Transverse colon (tissue), 4 donors: ENCODE measurements at places on chromosomes 3 and 15. TPM values are rescaled to one million over a fixed set of nuclear protein-coding genes. Genes with fewer than 3 reads are reported as not detected.

ITIH1 gene
- total RNA-seq: not detected

PRICKLE2 gene
- total RNA-seq: 20.2 TPM

DNA sequence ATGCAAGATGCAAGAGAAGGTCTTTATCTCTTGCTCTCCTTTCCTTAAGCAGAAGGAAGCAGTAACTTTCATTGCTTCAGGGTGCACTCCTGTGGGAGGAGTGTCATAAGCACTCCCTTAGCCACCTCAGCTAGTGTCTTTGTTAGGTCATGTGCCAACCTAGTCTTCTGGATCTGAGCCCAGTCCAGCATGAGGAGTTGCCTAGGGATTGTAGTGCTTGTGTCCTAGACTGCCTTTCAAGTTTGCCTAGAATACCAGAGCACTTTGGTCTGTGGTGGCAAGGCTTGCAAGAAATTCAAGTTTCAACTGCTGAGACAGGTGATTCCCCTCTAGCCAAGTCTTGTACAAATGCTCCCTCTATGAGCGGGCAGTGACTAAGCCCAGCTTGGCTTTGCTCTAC is 633.6 kb downstream of the ZNF385D start:
- no peak for DNase-seq

CP gene
- total RNA-seq: not detected

TMCO5A gene
- total RNA-seq: 0.14 TPM

GPR160 gene
- total RNA-seq: 93.5 TPM

CSTA gene
- total RNA-seq: not detected

DNA sequence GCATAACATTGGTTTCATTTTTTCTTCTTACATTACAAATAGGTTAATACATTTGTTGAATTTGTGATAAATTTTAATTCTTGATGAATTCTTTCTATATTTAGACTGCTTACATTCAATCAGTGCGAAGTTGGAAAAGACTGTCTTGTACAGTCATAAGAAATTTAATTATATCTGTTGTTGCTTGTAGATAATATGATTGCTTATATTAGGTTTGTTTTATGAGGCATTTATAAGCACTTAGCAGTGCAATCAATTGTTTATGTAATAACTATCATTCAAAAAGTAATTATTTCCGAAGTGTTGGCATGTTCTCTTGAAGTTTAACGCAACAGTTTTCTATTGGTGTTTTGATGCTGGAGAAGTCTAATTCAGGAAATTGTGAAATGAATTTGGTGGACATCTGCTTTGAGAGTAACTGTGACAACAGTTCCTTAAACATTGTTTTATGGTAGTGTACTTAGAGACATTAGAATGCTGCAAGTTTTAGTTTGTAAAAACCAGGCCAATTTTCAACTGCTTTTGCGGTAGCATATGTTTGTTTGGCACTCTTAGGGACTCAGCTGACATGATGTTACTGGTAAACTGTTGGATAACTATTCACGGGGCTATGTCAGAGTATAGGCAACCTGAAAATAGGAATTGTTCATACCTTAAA is 99.7 kb downstream of the NAALADL2 start:
- DNase-seq: no peak

DNA sequence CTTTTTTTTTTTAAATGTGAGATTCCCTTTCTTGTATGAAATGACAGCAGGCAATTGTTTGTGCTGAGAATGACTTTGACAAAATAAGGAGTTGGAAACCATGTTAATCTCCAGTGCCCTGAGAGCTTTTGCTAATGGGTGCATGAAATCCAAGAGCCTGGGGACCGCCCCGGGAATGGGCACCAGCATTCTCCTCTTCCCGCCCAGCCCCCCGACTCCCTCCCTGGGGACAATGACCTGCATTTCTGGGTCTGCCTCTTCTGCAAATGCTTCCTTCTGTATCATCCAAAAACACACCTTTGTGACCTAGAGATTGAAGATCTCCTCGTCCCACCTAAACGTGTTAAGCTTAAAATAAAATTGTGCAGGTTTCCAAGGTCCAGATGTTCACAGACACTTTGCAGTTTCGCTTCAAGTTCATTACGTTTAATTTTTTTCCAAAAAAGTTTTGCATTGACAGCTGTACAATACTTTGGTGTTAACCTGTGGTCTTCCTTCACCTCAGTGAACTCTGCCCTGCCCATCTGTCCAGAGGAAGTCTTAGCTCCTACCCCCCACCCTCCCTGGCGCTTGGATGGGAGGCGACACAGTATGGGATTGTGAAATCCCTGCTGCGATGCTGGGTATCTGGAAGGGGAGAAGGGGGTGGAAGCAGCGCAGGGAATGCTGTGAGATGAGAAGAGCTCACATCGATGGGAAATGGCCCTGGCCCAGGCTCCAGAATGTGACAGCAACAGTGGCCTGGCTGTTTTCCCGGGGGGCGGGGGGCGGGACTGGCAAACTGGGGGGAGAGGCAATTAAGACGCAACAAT is 50.1 kb downstream of the TLE3 start:
- peak; percentile 43 for DNase-seq

DNA sequence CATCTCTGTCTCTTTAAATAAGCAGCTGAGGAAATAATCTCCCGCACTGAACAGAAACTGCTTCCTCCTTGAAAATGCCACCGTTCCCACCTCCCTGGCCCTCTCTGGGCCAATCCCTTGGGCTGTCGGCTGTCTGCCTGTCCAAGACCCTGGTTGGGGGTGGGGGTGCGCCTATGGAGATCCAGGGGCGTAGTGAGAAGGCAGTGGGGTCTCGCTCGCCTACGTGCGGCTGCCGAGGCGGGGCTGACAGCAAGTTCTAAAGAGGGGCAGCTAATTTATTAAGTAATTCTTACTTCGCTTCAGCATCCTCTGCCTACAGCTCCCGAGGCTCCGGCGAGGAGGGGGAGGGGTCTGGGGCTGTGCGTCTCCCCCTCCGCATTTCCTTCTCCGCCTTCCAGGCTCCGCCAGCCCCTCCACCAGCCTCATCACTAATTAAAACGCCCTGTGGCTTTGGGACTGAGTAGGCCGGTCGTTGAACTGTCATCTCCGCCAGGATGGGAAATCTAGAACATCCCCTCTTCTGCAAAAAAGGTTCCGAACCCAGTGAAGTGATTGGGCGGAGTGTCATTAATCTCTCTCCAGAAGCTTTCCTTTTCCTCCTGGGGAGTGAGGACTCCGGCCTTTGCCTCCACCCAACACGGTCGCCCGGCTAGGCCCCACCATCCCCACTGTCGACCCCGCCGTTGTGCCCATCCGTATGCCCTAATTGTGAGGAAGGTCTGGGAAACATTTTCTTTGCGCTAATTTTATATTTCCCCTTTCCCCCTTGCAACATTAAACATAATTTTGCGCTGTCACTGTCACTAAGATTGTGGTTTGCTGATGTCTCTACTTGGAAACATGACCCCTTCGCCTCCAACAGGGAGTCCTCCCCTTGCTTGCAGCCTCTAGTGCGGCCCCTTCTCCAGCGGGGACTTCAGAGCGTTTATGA is 16.9 kb downstream of the NR2F2 start:
- no peak for DNase-seq

GRCh38 chr15:36977659-36978058 is 122.7 kb downstream of the MEIS2 start:
- DNase-seq: no peak

DNA sequence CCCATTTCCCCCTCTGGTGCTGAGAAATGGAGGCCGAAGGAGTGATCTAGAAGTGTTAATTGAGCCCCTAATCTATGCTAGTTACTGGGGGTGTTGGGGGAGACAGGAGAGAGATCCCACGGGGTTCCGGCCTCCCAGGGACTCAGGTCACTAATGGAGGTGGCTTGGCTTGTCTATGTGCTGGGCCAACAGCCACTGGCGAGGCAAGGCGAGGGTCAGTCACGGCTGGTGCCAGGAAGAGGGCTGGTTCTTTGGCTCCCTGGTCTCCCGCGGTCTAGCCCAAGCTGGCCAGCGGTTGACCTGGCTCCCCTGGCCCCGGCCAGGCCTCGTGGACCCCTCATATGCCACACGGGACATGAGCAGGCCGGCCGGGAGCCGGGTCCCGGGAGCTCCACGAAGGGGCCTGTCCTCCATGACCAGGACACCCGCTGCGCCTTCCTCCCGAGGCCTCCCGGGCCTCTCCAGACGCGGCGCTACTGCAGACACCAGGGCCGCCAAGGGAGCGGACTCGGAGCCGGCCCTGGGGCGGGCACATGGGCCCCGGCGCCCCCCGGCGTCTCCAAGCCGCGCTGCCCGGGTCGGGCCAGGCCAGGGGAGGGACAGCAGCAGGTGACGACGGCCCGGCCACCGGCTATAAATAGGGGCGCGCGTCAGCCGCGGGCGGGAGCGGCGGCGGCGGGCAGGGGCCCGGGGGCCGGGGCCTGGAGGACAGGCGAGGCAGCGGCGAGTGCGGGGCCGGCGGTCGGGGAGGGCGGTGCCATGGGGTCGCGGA is at the start of gene ALPK3:
Gene ALPK3 (plus strand): TSS at position 663 of the 772 bp plus-strand sequence. CDS start 97 bp downstream, at position 760.
- peak; percentile 33 for DNase-seq
